ENCODE measurements at places on chromosomes 2 and 18. TPM values are rescaled to one million over a fixed set of nuclear protein-coding genes. Genes with fewer than 3 reads are reported as not detected.
A peak's percentile ranks its signal among the peaks of the same experiment; 100 is the strongest.

GRCh38 chr2:5231287-5231686 is 460.9 kb upstream of the SOX11 start:
- no peak for DNase-seq

DNA sequence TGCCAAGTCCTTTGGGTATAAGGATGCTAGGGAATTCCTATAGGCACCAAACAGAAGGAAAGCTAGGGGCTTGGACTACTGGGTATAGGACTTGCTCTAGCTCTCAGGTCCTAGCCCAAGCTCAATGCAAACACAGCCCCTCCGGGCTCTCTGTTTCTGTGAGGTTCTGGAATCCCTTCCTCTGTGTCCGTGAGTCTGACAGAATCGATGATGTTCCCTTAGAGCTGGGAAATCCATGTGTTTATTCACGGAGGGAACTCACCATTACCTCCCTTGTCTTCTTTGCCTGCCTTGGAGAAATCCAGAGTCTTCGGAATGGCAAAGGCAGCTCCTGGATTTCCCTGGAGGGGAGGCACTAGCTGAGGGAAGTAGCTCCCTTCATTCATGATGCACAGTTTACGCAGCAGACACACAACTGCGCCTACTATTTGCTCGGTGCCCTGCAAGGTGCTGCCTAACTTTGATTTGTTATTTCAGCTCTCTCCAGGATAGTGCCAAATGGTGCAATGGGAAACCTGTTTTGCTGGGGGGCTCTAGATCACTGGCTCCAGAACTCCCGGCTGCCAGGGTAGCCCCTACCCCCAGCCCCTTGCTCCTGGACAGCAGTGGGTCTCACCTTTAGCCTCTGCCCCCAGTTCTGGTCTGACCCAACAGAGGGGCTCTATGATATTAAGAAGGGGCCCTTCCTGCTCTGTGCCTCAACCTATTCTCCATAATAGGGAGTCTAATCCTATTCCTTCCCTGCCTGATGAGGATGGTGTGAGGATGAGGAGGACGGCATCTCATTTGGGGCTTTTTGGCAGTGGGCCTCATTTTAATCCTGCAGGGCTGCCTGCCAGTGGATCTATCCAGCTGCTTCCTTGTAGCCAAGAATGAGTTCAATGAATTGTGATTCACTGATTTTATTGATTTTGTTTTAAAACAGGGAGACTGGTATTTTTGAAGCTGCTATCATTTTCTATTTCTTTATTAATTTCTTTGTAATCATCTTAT is 8.4 kb upstream of the PSMD1 start:
- no peak for DNase-seq

GRCh38 chr2:127220102-127220767 is at the start of gene CYP27C1:
CYP27C1 (minus strand) TSS chr2:127220299; CDS start chr2:127220270, 29 bp downstream.
- DNase-seq, result peak; percentile 38

GRCh38 chr2:101187131-101187530 is 35.9 kb upstream of the TBC1D8 start:
- DNase-seq, result no peak

DNA sequence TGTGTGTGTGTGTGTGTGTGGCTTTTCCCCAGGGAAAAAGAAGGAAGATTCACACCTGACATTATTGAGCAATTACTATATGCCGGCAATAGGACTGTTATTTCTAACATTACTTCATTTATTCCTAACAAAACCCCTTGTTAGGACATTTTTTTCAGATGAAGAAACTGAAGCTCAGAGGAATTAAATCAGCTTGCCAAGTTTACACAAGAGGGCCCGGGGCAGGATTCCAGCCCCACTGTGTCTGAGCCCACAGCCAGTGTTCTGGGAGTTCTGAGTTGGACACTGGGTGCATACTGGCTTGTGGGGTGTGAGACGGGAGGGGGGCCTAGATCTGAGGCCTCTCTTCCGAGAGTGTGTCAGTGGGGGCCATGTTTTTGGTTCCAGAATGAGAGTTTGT is 9.9 kb downstream of the TOGARAM2 start:
- no peak for DNase-seq

GRCh38 chr2:122055521-122055931 is 300.1 kb downstream of the TSN start:
- peak; percentile 44 for DNase-seq

GRCh38 chr2:241804326-241805229 is 4.4 kb upstream of the NEU4 start:
- DNase-seq, result no peak

- peak; percentile 77 for DNase-seq
Observed at GRCh38 chr2:10302479-10303180, at the start of gene HPCAL1. HPCAL1 (plus strand) TSS chr2:10302904; CDS start chr2:10419758, 116,854 bp downstream.

The MAP4K4 gene
- 39.5 TPM for polyA plus RNA-seq

The CCDC68 gene
- 46.3 TPM for polyA plus RNA-seq

Measured in large intestine (tissue), 12 donors.